Skeletal muscle cell (primary cell): ENCODE measurements at places on chromosomes 2 and 18.

GRCh38 chr18:33372442-33372841 is 68.1 kb downstream of the CCDC178 start:
- no peak for DNase-seq

GRCh38 chr2:166568409-166568808 is 74.4 kb upstream of the SCN7A start:
- no peak for DNase-seq

DNA sequence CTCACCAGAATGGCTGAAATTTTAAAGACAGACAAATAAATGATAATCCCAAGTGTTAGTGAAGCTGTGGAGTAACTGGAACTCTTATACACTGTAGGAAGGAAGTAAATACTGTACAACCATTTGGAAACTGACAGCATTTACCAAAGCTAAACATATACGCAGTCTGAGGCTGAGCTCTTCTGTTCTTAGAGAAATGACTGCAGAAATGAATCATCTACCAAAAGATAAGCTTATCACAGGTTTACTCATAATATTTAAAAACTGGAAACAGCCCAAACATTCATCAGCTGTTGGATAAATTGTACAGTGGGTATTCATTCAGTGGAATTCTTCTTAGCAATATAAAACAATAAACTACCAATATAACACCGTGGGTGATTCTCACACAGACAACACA is 218.2 kb upstream of the RAB12 start:
- no peak for DNase-seq

GRCh38 chr2:176852667-176853066 is 359.9 kb upstream of the HNRNPA3 start:
- no peak for DNase-seq

- no peak for DNase-seq
These were observed 53.7 kb upstream of the TANC1 start for GRCh38 chr2:158914731-158915130.

GRCh38 chr2:74507926-74508520 is 528 bp upstream of the PCGF1 start:
- no peak for DNase-seq
